Astrocyte of the hippocampus (primary cell): ENCODE measurements at places on chromosomes 1 and 21.
A peak's percentile ranks its signal among the peaks of the same experiment; 100 is the strongest.

GRCh38 chr1:11339346-11340232 lies 66.6 kb downstream of the UBIAD1 start:
- peak; percentile 21 for DNase-seq

GRCh38 chr1:36166136-36166535 lies 10.2 kb downstream of the MAP7D1 start:
- no peak for DNase-seq

GRCh38 chr1:75725266-75725665 lies 757 bp downstream of the ACADM start:
- peak; percentile 12 for DNase-seq

DNA sequence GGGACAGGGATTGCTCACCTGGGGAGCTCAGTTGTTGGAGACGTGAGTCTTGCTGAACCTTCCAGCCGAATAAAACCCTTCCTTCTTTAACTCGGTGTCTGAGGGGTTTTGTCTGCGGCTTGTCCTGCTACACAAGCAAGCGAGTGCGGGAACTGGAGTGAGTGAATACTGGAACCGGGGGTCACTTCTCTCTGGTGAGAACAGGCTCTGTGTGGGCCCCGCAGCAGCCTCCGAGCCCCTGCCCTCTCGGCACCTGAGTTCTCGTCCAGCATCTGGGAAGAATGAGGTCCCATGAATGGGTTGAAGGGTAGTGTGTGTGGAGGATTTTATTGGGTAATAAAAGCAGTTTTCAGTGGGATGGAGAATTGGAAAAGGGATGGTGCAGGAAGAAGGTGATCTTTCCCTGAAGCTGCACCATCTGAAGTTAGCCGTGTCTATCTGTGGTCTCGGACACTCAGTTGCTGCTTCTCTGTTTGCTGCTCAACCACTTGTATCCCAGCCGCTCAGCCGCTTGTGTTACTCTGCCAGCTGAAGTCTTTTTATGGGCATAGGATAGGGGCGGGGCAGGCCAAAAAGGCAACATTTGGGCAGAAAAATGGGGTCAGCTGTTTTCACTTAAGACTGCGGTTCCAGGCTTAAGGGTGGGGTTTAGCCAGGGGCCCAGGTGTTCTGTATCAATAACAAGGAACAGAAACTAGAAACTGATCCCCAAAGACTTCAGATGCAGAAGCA lies 450.6 kb upstream of the CAMK1G start:
- DNase-seq = no peak

DNA sequence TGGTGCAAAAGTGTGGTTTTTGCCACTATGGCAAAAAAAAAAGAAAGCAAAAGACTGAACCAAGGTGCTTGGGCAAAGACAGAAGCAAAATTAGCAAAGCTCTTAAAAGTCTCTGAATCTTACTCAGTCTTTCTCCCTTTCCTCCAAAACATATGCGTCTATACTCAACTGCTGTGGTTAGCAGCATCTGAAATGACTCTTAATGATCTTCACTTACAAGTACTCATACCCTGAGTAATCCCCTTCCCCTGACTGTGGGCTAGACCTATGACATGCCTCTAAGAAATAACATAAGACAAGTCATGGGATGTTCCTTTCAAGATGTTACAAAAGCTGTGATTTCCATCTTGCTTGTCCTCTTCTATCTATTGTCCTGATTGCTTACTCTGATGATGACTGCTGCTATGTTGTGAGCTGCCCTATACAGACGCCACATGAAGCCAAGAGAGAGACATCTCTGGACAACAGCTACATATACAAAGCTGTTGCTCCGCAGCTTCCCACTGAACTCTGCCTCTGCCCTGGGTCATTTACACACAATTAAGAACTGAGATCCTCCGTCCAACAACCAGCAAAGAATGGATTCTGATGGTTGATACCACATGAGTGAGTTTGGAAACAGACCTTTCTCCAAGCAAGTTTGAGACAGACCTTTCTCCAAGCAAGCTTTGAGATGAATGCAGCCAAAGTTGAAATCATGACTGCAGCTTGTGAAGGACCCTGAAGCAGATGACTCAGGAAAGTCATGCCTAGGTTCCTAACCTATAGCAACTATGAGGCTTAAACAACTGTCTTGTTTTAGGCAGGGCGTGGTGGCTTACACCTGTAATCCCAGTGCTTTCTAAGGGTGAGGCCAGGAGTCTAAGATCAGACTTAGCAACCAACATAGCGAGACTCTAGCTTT lies 55.2 kb downstream of the PUM1 start:
- DNase-seq = peak; percentile 43

DNA sequence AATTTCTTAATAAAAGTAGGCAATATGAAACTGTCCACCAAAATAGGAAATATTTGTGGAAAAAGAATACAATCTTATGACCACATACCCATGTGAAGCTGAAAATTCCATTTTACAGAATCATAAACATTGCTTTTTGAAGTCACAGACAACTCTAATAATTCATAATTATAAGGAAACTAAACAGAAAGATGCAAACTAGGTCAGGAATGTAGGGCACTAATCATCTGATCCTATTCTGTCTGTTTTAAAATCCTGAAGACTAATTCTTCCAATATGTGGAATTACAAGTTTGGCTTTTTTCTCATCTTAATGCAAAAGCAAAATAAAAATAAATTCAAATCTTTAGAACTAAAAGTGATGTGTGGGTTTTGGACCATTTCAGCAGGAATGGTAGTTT lies 528.6 kb downstream of the LTN1 start:
- DNase-seq = no peak

DNA sequence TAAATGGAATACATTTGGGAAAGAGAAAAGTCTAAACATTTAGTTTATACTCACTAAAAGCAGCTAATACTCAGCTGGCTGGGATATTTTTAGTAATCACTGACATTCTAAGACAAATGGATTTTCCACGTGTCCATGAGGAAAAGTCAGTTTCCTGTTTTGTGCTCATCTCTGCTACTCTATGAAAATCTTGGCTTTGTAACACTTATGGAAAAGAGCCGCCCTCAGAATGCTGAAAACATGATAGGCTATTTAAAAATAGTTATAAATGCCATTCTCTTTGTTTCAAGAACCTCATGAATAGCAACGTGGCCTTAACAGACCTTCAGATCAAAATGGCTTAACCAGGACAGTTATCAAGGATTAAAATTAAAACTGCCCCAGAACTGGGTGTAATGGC lies 29.9 kb downstream of the MRAP start:
- no peak for DNase-seq

GRCh38 chr1:173827611-173828010 lies 2.9 kb upstream of the CENPL start:
- DNase-seq = no peak

DNA sequence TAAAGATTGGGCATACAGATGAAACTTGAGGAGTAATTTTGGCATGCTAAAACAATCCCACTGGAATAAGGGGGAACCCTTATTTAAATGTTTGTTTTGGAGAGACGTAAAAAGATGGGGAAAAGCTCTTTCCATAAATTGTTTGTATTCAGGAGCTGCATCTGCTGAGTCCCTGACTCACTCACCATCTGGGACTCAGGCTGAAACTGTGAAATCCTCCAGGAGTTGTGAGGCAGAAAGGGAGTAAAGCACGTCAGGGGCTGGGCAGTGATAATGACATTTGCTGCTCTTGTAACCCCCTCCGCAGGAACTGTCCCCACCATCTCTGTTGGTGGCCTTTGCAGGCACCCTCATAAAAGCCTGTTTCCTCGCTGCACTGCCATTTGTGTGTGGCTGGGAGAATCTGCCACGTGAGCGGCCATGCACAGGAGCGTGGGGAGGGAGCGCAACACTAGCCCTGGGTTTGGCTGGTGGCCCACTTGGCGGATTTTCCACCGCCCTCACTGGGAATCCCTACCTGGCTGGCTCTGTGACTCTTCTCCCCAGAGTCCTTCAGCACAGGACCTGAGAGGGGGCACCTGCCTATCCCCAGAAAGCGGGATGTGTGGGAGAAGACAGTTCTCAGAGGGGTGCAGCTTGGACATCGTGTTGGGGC lies 45.3 kb downstream of the ZSCAN20 start:
- no peak for DNase-seq

DNA sequence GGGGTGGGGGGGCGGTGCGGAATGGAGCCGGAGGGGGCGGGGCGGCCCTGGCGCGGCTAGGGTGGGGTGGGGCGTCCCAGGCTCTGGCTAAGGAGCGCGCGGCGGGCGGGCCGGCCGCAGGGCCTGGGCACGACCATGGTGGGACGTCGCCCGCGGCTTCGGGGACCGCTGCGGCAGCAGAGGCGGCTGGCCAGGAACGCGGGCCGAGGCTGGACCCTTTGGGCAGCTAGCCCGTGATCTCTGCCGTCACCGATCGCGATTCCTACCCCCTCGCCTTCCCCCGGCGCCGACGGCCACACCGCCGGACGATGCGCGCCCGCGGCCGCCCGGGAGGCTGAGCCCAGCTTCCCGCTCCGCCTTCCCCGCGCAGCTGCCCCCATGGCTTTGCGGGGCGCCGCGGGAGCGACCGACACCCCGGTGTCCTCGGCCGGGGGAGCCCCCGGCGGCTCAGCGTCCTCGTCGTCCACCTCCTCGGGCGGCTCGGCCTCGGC lies at the start of gene MAP3K21:
TSS of gene MAP3K21 (plus strand) at position 74 of the 491 bp plus-strand sequence. CDS start at position 379, 305 bp downstream.
- no peak for DNase-seq

DNA sequence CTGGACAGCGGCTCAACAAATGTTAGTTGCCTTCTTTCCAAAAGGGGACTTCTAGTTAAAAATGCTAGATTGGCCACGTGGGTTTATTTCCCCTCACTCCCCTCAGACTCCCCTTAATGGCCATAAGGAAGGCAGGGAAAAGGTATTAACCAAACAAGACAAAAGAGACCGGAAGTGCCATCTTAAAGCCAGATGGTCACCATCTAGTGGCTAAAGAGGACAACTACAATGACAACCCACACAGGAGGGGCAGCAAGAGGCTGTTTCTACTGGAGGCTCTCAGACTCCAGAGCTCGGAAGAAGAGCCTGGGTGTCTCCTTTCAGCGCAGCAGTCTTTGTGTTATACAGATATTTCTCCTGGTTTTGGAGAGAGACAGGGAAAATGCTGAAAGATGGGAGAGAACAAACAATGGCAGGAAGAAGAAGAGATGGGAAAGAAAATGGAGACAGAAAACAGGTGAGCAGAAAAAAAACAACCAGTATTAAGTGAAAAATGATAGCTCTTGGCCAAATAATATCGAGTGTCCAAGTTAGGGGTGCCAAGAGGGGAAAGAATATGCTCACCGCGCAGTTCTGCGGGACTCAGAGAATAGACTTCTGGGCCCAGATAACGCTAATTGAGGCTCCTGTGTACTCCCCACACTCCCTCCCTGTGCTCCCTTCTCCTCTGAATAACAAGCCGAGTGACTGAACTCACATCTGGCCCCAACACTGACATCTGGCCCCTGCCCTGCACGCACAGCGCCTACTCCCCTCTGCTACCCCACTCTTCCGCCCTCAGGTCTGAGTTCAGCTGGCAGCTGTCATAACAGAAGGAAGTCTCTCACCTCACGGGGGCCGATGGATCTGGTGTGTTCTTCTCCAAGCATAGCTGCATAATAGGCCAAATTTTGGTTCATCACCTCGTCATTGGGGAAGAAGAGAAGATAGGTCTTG lies 9.6 kb downstream of the P3H1 start:
- peak; percentile 73 for DNase-seq

- peak; percentile 65 for DNase-seq
These were observed 157.2 kb downstream of the KAZN start for GRCh38 chr1:14755518-14756252.

- peak; percentile 73 for DNase-seq
These were observed 20.8 kb downstream of the PPFIA4 start for GRCh38 chr1:203046984-203047630.

DNA sequence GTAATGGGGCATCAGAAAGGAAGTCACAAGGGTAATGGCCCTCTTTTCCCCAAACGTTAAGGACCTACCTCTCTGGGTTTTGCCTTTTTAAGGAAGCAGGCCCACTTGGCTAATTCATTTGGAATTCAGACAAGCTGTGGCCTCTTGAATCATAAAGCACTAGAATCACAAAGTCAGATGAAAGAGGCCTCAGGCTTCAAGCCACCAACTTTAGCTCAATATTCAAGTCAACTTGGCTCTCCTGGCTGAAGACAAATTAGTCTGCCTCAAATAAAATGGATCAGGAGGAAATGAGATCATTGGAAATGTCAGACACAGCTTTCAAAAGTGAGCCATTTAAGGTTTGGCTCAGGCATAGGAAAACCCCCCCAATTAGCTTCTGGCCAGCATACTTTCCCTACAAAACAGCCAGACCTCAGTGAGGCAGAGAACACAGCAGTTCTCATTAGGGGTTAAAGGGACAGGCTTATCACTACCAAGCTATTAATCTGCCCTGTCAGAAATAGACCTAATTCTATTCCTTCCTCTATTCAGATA lies 34.3 kb downstream of the SLC35D1 start:
- peak; percentile 96 for DNase-seq

GRCh38 chr1:92410706-92411105 lies 76.0 kb downstream of the GFI1 start:
- DNase-seq = no peak

- peak; percentile 30 for DNase-seq
These were observed 113.3 kb downstream of the KIAA0319L start for GRCh38 chr1:35443768-35444518.

GRCh38 chr1:115647507-115647906 lies 5.7 kb downstream of the VANGL1 start:
- DNase-seq = no peak

GRCh38 chr1:42529724-42530181 lies 66.7 kb downstream of the CCDC30 start:
- DNase-seq = peak; percentile 12

GRCh38 chr1:148355976-148356375 lies 127.1 kb downstream of the PPIAL4G start:
- DNase-seq = no peak

DNA sequence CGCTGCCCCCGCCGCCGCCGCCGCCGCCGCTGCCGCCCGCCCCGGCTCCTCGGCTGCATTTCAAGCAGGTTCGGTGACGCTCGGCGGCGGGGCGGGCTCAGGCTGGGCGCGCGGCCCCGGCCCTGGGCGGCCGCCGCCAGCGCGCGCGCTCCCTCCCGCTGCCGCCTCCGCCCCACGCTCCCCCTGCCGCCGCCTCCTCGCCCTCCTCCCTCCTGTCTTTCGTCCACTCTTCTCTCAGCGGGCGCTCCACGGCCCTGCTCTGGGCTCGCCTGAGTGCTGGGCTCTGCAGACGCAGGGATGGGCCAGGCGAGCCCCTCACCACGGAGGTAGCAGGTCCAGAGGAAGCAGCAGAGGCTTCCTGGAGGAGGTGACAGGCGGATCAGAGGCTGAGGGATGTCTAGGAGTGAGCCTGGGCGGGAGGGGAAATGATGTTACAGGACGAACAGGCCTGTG lies at the start of gene LRP8:
TSS of gene LRP8 (minus strand) at position 62 of the 453 bp plus-strand sequence. CDS start 158 bp downstream, outside the sequence.
- peak; percentile 89 for DNase-seq

DNA sequence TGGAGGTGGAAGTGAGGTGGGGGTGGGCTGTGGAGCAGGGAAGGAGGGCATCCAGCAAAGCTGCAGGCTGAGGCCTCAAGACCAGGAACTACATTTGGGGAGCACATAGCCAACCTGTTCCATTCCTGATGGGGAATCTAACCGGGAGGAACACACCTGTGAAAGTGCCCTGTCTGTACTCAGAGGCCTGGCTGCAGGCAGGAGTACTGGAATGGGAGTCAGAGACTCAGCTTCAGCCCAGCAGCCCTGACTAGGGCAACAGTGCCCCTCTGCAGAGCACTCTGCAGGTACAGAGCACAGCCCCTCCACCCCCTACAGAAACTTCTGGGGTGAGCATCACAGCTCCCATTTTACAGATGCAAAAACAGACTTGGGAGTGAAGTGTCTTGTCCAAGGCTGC lies 126.4 kb downstream of the DMRTB1 start:
- no peak for DNase-seq

GRCh38 chr1:89831462-89832120 lies 10.8 kb downstream of the LRRC8D start:
- no peak for DNase-seq

- DNase-seq = peak; percentile 70
These were observed 39.5 kb downstream of the TOR3A start for GRCh38 chr1:179121159-179121938.
